ENCODE measurements at places on chromosomes 4 and X.

GRCh38 chrX:41273638-41274037 is 60.3 kb upstream of the DDX3X start:
- DNase-seq: peak; percentile 27

GRCh38 chr4:184647266-184648053 is 1.8 kb downstream of the CASP3 start:
- DNase-seq: no peak

DNA sequence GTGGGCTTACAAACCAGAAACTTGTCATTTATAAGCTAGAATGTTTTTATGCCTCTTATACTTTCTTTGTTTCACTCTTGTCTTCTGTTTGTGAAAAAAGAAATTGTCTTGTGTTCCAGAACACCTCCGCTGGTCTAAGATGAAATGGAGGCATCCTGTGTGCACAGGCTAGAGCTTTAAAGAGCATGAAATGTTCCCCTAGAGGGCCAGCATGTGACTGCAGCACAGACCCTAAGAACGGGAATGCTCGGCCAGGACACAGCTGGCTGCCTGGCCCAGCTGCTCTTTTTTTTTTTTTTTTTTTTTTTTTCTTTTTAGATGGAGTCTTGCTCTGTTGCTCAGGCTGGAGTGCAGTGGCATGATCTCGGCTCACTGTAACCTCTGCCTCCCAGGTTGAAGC is 33.6 kb downstream of the SETD7 start:
- no peak for DNase-seq

GRCh38 chr4:139593091-139593564 is 37.1 kb upstream of the SETD7 start:
- no peak for DNase-seq

- no peak for DNase-seq
Measured at GRCh38 chr4:48467442-48467841, 15.7 kb upstream of the SLC10A4 start.

GRCh38 chrX:123425471-123425870 is 241.4 kb downstream of the GRIA3 start:
- DNase-seq: no peak

- DNase-seq: no peak
Measured at GRCh38 chrX:131955099-131955777, 67.9 kb upstream of the STK26 start.

GRCh38 chr4:41420541-41420940 is 117.4 kb upstream of the LIMCH1 start:
- no peak for DNase-seq

GRCh38 chr4:155704841-155705404 is 38.3 kb downstream of the GUCY1A1 start:
- no peak for DNase-seq

- no peak for DNase-seq
Measured at GRCh38 chr4:188046657-188047056, 51.1 kb downstream of the ZFP42 start.

GRCh38 chr4:153495480-153496193 is 29.5 kb downstream of the TMEM131L start:
- DNase-seq: no peak

- peak; percentile 24 for DNase-seq
Measured at GRCh38 chr4:40515398-40516293, 114.0 kb downstream of the RBM47 start.

DNA sequence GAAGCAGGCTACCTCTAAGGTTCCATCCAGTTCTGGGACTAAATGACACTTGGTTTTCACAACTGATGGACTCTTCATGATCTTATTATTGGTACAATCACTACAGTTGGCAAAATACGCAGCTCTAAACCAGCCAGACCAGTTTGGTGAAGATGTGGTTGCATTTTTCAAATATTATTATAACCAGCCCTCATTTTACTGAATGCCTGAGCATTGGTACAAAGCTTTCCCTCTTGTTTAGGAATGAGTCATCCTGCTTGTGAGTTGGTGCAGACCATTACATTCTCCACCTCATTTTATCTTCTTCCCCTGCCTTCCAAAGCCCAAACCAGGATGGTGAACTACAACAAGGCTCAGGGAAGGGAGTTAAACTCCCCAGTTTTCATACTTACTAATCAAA is 223.1 kb downstream of the KDR start:
- peak; percentile 59 for DNase-seq

DNA sequence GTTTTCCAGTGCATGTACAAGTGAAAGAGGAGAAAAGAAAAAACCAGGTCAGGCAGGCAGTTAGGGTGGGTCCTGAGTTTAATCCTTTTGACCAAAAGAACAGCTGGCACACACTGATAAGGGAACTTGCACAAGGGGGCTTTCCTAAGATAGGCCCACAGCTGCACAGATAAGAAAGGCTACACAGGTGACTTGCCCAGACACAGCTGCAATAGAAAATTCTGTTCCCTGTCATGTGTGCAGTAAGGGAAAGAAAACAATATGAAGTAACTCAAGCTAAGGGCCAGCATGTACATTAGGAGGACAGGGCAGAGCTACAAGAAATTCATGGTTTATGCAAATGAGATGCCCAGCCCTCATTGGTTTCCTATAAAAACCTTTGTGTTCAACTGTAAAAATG is 32.9 kb downstream of the LUZP4 start:
- no peak for DNase-seq

GRCh38 chr4:162457071-162457865 is 293.5 kb upstream of the FSTL5 start:
- no peak for DNase-seq

GRCh38 chr4:156053174-156053573 is 99.5 kb upstream of the CTSO start:
- no peak for DNase-seq

DNA sequence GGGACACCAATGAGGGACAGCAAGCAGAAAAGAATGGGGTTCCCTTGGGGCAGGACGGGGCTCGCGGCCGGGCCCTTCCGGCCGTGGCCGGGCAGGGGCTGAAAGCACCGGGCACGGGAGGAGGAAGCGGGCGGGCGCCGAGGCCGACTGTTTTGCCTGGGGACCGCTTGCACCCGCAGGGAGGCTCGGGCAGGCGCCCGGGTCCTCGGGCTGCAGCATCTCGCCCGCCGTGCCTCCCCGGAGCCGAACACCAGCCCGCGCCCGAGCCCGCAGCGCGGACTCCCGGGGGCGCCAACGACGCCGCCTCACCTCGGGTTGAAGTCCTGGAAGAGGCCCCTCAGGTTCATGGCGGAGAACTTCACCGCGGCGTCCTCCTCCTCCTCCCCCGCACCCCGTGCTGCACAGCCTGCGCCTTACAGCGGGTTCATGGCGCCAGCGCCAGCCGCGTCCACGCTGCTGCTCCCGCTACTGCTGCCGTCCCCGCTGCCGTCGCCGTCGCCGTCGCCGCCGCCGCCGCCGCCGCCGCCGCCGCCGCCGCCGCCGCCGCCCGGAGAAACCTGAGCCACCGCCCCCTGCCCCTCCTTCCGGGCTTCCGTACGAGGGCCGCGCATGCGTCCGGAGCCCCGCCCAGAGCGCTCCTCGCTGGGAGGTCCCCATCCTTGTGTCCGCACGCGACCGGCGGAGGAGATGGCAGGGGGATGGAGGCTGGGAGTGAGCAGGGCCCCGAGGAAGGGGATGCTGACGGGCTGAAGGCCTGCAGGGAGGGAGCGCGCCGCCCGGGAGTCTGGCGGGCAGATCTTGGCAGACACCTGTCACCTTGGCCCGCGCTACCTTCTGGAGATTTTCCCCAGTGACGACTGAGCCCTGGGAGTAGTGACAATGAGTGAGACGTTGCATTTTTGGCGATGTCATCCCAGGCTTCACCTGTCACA is at the start of gene TMEM185A:
Gene TMEM185A (minus strand): TSS at position 559 of the 932 bp plus-strand sequence. CDS start 212 bp downstream, at position 347.
- peak; percentile 29 for DNase-seq

GRCh38 chr4:55143858-55144257 is 18.5 kb upstream of the KDR start:
- no peak for DNase-seq

- DNase-seq: peak; percentile 63
Measured at GRCh38 chr4:15400981-15401671, 26.7 kb upstream of the C1QTNF7 start.

DNA sequence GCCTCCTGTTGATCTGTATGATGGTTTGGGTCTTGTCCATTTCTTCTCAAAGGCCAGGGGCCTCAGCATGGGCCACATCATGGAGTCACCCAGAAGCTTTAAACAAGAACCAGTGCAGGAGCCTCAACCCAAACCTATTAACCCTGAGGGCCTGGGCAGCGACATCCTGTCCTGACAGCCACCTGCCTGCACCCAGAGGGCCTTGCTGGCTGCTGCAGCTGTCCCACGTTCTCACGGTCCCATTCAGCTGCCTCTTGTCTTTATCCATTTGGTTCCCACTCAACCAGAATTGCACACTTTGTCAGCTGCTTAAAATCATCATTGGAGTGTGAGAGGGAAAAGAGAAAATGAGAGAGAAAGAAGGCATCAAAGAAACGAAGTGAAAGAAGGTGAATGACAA is 21.6 kb downstream of the C4orf50 start:
- DNase-seq: no peak

DNA sequence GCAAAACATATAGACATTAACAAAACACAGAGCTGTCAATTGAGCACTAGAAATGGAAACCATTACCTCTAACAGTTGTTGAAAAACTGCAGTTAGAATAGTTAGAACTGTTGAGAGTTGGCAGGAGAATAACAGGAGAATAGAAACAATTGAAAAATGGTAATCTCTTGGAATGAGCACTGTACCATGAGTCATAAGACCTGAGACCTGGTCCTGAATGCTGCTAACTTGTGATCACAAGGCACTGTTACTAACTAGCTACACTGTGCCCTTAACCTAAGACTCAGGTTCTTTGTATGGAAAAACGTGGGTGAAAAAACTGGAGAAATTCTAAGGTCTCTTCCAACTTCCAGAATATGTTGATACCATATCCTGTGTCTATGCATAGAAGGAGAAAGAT is 29.3 kb downstream of the FAM114A1 start:
- no peak for DNase-seq

DNA sequence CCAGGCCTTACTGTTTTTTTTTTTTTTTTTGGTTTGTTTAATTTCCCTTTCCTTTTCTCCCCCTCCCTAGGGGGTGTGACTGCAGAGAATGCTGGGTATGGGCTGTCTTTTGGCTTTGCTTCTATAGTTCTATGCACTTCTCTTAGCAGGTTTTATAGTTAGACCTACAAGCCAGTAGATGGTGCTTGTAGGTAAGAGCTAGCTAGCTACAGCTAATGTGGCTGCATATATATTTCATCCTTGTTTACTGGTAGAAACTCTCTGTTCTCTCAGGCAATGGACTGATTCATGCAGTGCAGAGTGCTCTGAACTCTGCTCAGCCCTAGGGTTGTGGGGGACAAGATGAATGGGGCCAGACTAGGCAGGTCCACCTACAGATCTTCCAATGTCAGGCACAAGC is 246.4 kb downstream of the SH2D1A start:
- no peak for DNase-seq

DNA sequence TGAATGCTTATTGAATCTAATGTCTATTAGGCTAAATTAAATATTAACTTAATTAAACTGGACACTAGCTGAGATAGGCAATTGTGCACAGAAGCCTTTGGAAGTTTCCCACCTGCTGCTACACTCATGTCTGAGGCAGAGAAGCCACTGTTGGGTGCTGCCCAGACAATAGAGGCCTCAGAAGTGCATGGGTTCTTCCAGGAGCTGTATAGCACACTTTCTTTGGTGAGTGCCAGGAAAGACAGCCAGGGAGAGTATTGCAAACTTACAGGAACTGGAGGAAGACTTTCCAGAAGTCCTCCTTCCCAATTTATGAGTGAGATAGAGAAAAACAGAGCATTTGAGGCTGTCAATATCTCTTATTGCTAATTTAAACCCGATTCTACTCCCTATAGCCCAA is 89.9 kb downstream of the GPAT3 start:
- DNase-seq: no peak

DNA sequence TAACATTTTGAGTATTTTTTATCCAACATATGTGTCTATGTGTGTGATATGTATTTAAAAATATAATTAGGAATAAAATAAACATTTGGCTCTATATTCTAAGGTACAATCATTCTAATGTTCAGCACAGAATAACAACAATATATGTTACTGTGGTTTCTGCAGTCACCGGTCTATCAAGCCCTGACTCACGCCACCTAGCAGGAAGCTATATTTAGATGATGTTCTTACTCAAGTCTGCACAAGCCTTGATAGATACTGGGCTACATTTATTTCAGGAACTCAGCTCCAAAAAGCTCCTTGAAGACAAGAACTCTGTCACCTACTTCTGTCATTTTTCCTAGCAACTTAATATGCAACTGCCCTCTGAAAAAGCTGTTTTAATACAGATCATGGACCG is 152.0 kb upstream of the FTHL17 start:
- DNase-seq: peak; percentile 53

DNA sequence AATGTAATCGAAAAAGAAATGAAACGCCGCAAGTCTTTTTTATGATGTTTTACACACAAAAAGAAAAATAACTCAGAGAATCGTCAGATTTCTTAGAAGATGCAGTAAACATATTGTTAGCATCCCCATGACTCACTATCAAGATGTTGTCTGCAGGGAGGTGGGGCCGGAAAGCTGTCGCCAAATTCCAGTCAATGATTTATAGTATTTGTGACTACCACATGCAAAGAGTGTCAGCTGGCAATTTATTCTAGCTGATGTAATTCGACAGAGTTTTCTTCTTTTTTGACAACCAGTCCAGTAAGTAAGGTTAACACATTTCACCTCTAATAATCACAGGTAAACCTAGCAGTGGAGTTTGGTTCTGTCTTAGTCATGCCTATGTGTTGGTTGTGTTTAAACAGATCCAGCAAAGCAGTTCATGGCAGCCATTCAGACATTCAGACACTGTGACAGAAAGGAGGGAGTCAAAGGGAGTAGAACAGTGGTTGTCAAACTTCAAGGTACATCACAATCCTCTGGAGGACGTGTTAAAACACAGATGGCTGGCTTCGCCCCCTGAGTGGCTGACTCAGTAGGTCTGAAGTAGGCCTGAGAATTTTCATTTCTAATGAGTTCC is 19.8 kb upstream of the PPP1R2C start:
- DNase-seq: peak; percentile 12

- no peak for DNase-seq
Measured at GRCh38 chr4:23861897-23862296, 27.9 kb downstream of the PPARGC1A start.

- no peak for DNase-seq
Measured at GRCh38 chr4:27088491-27088890, 227.8 kb downstream of the STIM2 start.

DNA sequence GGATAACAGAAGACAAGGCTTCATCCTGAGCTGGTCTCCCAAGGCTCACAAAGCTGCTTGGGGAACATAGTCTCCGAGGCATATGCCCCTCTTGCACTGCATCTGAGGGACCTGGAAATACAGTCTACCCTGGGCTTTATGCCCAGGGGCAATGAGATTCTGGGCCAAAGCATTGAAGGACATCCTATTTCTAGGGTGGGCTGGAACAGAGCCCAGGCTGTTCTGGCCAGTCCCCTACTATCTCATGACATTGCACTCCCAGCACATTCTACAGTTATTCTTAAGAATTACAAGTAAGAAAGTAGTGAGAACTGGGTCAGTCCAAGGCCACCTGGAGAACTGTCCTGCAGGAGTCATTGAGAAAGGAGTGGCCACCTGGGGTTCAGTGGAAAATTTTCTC is 107.6 kb downstream of the USP46 start:
- no peak for DNase-seq

GRCh38 chr4:8546766-8547107 is 33.5 kb upstream of the GPR78 start:
- no peak for DNase-seq

- DNase-seq: no peak
Measured at GRCh38 chr4:24203926-24204325, 314.1 kb upstream of the PPARGC1A start.

- no peak for DNase-seq
Measured at GRCh38 chr4:65202165-65202852, 468.0 kb downstream of the EPHA5 start.

All from H4 (cell line).